ENCODE measurements at places on chromosomes 7 and 10.

GRCh38 chr10:48939790-48940325 lies at the start of gene LRRC18:
LRRC18 (minus strand) TSS chr10:48939840; CDS start chr10:48914155, 25,685 bp downstream.
- no peak for DNase-seq

DNA sequence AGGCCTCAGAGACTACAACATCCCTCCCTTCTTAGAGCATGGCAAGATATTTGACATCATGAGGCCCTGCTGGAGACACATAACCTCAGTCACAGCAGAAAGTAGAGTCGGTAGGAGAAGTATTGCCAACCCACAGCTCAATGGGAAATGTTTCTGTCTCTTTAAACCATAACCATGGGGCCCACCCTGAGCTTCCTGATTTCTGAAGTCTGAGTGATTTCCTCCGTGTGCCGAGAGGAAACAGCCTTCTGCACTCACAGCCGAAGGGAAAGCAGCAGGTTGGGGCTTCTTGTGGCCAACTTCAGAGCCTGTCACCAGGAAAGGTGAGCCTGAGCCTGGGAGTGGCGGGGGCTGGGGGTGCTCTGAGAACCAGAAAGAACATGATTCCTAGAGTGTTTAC lies at the start of gene GIMAP1:
Gene GIMAP1 (plus strand): TSS at position 246 of the 400 bp plus-strand sequence. CDS start 2,435 bp downstream, outside the sequence.
- peak; percentile 34 for DNase-seq

DNA sequence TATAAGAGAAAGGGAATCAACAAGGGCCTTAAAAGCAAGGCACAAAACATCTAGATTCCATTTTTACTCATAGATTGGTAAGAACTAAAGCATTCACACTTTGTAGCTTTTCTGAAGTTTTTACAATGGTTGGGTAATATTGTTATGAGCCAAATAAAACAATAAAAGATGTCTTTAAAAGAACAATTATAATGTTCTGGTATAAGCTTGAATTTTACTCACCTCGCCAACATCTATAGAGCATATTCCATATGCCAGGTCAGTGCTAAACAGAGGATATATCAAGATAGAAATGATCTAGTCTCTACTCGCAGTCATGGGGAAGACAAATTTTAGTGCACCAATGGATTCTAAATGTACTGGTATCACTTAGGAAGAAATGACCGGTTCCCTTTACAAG lies 11.9 kb downstream of the STEAP1 start:
- DNase-seq, result no peak

DNA sequence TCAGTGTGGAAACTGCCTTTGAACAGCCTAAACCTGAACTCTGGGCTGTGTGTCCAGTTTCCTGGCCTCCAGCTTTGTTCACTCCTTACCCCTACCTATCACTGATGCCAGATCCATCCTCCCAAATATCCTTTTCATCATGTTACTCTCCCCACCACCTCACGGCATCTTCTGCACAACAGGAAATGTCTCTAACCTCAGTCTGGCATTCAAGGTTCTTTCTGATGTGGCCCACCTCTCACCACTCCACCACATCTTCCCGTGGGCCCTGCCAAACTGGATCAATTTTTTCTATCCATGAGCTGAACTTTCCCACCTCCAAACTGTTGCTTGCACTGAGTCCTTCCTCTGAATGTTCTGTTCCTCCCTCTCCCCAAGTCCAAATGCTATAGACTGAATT lies 35.8 kb upstream of the MAP3K8 start:
- DNase-seq, result no peak

DNA sequence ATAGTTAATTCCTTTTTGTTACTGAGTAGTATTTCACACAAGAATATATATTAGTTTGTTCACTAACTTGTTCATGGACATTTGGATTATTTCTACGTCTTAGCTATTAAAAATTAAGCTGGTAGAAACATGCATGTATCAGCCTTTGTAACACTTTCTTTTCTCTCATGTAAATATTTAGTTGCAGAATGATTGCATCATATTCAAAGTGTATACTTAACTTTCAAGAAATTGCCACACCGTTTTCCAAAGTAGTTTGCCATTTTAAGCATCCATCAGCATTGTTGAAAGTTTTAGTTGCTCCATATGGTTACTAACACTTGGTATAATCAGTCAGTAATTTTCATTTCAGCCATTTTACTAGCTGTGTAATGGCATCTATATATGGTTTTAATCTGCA lies 666.9 kb downstream of the NXPH1 start:
- no peak for DNase-seq

DNA sequence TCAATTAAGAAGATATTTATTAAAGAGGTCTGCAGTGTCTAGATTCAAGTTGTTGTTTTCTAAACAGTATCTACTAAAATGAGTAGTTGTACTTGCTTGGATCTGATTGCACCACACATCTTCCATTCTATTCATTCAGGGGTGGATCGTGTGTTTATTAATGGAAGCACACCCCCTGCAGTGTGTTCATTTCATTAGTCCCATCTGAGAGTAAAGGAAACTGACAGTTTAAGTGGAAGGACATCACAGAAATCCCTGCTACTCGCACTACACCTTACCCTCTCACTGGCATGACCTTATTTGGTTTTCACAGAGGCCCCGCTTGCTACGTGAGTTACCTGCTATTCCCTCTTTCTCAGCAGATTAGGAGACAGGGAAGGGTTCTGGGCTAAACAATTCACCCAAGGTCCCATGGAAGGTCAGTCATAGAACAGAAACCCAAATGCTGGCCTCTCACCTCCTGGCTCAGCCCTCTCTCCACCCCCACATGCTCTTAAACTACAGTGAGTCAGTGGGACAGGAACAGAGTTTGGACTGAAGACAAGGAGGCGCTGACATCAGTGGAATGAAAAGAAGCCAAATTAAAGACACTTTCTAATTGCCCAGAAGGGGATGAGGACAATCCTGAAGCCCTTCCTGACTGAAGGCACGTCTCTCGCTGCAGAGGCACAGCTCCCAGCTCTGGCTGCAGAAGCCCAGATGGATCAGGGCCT lies 369.2 kb upstream of the NRP1 start:
- no peak for DNase-seq

GRCh38 chr10:92011560-92012214 lies 88.1 kb downstream of the BTAF1 start:
- no peak for DNase-seq

DNA sequence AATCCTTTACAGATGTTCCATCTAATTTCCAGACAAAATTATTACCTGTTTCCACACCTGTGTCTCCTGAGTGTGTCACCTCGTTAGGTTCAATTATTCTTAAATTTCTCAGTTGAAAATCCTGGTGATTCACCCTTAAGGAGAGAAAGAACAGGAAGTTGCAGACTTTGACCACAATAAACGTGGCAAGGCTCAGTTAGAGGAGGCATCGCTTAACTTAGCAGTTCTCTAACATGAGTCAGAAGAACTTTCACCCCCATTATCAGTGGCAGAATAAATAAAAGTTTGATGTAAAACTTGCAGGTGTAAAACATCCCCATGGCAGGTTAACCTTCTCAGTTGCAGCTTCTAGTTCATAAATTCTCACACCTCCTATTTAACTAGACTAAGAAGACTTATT lies 8.3 kb downstream of the XPNPEP1 start:
- no peak for DNase-seq

GRCh38 chr10:17200001-17200911 lies 1.2 kb downstream of the TRDMT1 start:
- DNase-seq, result no peak

GRCh38 chr10:69721690-69722310 lies 79.9 kb upstream of the COL13A1 start:
- no peak for DNase-seq

DNA sequence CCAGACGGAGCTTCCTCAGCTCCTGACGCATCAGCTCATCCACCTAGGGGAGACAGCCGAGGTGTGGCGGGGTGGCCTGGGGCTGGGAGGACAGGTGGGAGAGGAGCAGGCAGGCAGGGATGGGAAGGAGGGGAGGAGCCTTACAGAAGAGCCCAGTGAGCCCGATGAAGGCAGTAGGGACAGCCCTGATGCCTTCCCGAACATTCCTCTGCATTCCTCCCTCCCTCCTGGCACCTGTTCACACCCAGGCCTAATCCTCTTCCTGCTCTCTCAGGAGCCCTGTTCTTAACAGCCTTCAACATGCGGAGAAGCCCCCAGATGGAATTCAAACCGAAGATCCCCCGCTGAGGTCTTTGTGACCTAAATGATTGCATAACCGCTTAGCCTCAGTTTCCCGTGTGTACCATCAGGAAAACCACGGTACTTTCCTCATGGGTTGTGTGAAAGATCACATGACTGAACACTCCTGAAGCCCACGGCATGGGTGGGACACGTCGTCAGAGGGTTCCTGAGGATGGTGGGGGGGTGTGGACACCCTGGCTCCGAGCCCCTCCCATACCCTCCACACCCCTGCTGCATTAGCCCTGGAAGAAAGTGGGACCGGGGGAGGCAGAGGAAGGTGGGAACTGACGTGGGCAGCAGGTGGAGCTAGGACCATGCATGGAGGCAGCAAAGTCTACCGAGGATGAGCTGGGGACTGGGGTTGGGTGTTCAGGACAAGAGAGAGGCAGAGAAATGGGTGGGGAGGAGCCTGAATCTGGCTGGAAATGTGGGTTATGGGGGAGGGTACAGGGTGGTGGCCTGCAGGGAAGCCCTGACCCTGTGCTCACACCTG lies 8.8 kb upstream of the ASB10 start:
- no peak for DNase-seq

DNA sequence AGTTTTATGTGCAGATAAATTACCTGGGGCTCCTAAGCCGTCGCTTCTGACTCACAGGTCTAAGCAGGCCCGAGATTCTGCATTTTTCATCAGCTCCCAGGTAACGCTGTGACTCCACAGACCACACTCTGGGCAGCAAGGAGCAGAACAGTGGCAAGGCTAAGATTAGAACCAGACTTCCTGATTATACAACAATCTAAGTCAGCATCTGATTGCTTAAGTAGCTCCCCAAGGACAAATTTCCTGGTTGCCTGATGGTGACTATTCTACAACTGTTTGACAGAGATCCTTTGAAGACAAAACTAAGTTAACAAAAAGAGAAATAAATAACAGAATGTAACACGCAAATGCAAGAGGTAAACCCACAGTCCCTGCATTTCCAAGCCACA lies 69.0 kb downstream of the CREB3L2 start:
- DNase-seq, result no peak

GRCh38 chr10:79407811-79408795 lies 37.3 kb downstream of the ZCCHC24 start:
- DNase-seq, result no peak

DNA sequence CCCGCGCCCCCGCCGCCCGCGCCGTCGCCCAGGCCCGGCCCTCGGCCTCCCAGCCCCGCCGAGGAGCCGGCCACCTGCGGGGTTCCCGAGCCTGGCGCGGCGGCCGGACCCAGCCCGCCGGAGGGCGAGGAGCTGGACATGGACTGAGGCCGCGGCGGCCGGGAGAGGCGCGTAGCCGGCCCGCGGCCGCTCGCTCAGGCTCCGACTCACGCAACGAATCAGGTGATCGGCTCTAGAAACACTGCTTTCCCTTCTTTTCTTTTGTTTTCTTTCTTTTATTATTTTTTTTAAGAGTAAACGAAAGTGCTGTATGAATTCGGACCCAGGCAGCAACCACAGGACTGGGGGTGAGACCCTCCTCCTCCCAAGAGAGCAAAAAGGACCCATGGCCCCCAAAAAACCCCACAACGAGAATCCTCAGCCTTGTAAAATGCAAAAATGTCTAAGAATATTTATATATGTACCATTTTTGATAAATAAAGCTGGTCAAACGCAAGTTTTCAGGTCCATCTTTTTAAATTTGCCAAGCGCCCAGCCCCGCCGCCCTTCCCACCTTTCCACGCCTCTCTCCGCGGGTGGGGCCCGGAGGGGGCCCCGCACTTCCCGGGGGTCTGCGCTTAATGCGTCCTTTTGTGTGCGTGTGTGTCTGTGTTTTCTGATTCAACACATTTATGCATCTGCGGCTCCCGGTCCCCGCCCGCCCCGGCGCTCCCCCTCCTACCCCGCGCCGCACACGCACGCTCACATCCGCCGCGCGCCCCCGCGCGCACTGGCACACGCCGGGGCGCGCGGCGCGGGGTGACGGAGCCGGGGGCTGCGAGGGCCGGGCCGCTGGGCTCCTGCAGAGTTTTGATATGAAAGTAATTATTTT lies 4.4 kb downstream of the UNCX start:
- DNase-seq, result no peak

DNA sequence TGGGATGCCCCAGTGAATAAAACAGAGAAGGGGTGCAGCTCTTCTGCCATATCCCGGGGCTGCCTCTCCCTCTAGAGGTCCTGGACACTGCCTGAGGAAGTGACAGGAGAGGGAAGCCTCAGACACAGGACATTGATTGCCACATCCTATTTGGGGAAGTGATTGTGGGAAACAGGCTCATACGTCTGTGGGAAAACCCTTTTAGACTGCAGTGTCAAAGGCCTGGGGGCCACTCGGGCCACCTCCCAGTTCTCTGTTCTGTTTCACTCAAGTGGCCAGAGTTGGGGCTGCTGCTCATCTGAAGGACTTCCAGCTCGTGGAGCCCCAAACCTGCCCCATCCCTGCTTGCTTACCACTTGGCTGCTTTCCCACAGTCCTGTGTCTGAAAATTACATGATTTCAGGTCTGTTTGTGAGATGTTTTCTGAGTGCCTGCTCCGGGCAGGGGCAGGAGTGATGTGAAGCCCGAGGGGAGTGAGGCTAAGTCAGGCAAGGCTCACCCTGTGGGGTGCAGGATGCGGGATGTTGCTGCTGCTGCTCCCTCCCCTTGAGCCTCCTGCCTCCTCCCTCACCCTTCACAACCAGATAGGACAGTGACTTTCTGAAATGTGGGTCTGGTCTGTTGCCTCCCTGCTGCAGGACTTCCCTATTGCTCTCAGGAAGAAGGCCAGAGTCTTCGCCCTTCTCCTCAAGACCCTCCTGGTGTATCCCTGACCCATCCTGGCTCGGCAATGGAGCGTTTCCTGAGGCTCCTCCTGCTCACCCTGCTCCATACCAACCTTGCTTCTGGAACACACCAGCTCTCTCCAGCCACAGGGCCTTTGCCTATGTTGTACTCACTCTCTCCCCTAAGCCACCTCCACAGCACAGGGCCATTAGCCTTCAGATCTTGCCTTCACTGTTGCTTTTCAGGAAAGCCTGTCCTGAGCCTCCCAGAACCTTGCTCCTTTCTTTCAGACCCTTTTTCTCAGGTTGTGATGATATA lies 58.4 kb downstream of the NEURL1 start:
- DNase-seq, result no peak

DNA sequence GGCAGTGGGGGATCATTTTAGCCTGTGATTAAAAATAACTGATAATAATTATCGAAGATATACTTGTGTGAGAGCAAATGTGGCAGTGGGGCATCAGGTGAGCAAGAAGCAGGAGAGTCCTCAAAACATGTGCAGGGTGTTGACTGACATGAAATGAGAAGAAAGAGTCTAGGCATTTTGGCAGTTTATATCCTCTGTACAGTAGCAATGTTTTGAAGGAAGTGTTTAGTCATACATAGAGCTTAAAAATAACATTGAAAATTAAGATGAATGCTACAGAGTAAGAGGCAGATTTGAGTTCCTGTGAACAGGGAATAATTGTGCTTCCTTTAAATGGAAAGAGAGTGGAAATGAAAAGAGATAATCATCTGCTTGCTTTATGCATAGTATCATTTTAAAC lies 47.4 kb downstream of the VPS50 start:
- no peak for DNase-seq

- no peak for DNase-seq
Observed at GRCh38 chr10:34523017-34523767, 291.9 kb downstream of the PARD3 start.

- DNase-seq, result no peak
Observed at GRCh38 chr7:90461219-90461618, 8.2 kb upstream of the PTTG1IP2 start.

- no peak for DNase-seq
Observed at GRCh38 chr10:26291721-26292480, 75.3 kb downstream of the GAD2 start.

All from stimulated activated CD4-positive, alpha-beta T cell treated with anti-CD3 and anti-CD28 coated beads, Interleukin-1b, Interleukin-23, amount 100 ng/mL, for 4 hours (primary cell).